Caki2 (cell line): ENCODE measurements at places on chromosomes 1 and 21.

- no peak for DNase-seq
Observed at GRCh38 chr21:44353191-44353970, at the start of gene TRPM2. TSS of gene TRPM2 (plus strand) at chr21:44353621. CDS start at chr21:44353701, 80 bp downstream.

DNA sequence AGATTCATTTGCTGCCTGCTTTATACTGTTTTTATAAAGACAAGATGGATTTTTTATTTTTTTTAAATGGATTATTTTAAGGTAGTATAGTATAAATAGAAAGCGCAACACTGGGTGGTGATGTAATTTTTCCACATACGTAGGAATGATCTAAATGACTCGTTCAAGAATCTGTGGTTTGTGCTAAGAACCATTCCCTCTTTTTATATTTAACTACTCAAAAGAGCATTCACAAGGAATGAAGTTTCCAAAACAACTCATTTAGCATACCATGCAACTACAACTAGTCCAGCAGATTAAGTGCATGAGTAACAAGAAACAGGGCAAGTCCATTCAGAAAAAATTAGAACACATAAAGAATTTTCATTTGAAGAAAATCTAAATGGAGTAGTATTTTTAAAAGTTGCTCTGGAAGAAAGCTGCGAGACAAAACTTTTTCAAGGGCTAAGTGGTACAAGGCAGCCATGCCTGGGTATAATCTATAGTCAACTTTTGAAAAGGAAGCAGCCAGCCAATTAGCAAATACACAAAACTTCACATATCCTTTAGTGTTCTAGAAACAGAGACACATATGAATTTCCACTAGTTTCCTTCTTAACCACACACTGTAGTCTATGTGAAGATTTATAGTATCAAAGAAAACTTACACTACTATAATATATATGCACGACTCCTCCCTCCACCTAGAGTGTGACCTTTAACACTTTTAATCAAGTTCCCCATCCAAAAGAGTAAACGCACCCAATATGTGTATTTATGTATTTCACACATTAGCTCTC, 23.4 kb downstream of the GTF2B start:
- DNase-seq = no peak

GRCh38 chr1:2098839-2099785, 48.9 kb downstream of the PRKCZ start:
- no peak for DNase-seq

DNA sequence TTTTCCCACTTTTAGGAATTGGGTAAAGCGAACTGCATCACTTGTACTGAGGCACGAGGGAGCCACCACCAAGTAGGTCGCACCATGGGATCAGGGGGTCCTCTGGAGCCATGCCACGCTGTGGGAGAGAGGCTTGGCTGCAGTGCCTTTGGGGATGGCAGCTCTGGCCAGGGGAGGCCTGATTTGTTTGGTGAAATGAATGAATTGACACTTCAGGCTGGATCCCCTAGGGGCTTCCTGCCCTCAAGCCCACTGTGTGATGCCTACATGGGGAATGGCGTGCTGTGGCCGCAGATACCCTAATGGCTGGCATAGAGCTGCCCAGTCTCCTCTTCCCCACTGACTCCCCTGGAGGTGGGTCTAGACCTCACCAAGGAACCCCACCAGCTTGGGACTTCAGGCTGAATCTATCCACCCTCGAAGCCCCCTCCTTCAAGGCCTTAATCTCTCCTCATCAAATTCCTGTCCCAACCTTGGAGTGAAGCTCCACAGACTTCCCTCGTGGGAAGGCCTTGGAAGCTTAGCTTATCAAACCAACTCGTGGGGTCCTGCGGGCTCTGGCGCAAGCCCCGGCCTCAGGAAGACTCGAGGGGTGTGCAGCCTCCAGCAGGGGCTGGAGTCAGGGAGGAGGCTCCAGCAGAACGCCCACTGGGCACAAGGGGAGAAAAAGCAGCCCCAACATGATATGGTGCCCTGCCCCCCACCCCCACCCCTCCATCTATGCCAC, 64.6 kb downstream of the VWA5B1 start:
- no peak for DNase-seq

DNA sequence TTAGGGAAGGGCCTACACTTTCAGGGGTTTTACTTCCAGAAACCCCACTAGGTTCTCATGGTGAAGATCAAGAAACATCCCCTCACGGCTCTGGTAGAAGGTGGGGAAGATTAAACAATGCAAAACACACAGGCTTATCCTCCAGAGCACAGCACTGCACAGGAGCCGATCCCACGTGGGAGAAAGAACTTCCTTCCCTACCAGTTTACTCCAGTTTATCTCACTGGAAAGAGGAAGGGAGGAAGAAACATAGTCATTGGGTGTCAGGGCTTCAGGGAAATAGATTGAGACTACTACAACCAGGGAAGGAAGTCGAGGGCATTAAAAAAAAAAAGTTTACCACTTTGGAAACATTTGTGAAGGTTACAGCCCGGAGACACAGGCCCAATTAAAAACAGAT, 164.4 kb downstream of the NTPCR start:
- DNase-seq = no peak

DNA sequence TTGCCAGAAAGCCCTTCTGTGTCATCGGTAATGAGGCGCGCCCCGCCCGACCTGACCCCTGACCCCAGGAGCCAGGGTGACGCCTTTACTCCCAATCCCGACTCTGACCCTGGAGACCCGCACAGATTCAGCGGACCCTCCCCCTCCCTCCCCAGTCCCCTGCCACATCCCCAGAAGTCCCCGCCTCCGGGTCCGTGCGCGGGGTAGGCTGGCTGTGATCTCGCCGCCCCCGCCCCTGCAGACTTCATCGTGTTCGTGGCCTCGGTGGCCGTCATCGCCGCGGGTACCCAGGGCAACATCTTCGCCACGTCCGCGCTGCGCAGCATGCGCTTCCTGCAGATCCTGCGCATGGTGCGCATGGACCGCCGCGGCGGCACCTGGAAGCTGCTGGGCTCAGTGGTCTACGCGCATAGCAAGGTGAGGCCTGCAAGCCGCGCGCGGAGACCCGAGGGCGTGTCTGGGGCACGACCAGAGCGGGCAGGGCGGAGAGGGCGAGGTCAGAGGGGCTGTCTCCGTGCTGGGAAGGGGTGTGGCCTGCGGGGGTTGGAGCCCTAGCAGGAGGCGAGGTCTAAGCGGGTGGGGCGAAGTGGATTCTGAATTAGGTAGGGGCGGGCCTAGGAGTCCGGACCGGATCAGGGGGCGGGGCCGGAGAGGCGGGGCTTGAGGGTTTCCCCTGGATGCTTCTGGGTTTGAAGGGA, 34.8 kb downstream of the KCNQ4 start:
- DNase-seq = no peak

DNA sequence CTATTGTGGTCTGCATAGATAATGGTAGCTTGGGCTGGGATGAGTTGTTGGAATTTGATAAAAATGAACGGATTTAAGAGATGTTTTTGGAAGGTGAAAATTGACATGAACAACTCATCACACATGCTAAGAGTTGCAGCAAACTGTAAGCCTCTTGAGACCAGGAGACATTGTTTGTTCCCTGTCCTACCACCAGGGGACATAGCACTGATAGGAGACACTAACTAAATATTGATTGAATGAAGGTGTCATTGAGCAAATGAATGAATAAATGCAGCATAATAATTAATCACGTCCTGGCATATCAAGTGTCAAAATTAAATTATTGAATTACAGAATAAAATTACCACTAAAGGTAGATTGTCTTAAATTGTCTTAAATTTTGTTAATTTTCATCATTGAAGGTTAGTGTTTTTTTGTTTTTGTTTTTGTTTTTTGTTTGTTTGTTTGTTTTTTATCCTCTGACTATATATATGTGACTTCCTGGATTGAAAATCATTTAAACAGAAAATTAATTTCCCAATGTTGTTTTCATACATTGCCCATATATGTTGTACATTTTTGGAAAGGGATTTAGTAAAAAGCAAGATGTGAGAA, 285.3 kb upstream of the C1orf105 start:
- no peak for DNase-seq
